Bladder microvascular endothelial cell (primary cell): ENCODE measurements at places on chromosomes 6 and 20. TPM values are rescaled to one million over a fixed set of nuclear protein-coding genes. Genes with fewer than 3 reads are reported as not detected.

Gene COL21A1
- total RNA-seq: 0.06 and 0.16 TPM in 2 replicates

Gene BCKDHB
- 4.5 and 10.7 TPM in 2 replicates for total RNA-seq

Gene RIMS1
- 0.49 and 37.8 TPM in 2 replicates for total RNA-seq

Gene ZNF391
- total RNA-seq: 0.16 and 0.50 TPM in 2 replicates

Gene MEP1A
- total RNA-seq: not detected in 2 replicates

Gene NEURL2
- total RNA-seq: 2.6 and 2.8 TPM in 2 replicates

Gene SASH1
- total RNA-seq: 65.4 and 123 TPM in 2 replicates

Gene CLPSL1
- total RNA-seq: not detected in 2 replicates

Gene SLC35D3
- total RNA-seq: not detected in 2 replicates

Gene SEL1L2
- total RNA-seq: not detected in 2 replicates

Gene CRISP3
- not detected in 2 replicates for total RNA-seq

Gene PRPF6
- total RNA-seq: 55.5 and 98.0 TPM in 2 replicates

Gene BFSP1
- total RNA-seq: 1.8 and 2.1 TPM in 2 replicates

Gene CST5
- total RNA-seq: not detected in 2 replicates

Gene DYNLT2
- 0.81 and 0.88 TPM in 2 replicates for total RNA-seq

Gene SH3BGRL2
- 17.8 and 33.0 TPM in 2 replicates for total RNA-seq

Gene KCNK15
- 0.06 TPM in 1 of 2 replicates, not detected in the other for total RNA-seq

Gene NRSN1
- not detected in 2 replicates for total RNA-seq

Gene ENPP3
- total RNA-seq: 1.5 TPM in 1 of 2 replicates, not detected in the other
